ENCODE measurements at places on chromosomes 5 and 9.

DNA sequence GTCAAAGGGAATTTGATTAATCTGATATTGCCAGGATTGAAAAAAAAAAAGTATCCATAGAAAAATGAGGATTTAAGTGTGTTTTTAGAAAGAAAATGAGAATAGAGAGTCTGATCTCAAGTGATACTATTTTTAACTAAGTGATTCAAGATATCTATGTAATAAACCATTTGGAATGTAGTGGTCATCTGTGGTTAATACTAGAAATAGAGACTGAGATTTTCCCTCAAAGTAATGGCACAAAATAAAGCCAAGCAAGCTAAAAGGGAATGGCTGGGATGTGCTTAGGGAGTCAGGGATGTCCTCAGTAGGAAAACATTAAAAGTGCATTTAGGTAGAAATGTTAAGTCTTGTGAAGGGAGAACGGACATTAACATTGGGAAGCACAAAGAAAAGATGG lies 90.6 kb downstream of the FBXO4 start:
- no peak for DNase-seq

DNA sequence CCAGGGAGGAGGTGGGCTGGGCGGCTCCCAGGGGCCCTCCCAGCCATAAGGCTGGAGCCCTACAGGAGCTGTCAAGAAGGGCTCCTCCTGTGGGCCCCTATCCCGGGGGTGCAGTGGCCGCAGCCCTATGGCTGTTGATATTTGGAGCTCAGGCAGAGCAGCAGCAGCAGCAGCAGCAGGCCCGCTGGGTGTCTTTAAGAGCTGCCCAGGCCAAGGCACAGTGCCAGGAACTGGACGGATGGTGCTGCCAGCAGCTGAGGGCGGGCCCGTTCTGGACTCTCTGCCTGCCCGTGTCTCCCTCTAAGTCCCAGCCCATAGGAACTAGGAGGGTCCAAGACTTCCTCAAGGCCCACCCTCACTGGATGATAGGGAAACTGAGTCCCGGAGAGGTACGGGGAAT lies 3.6 kb downstream of the AK1 start:
- no peak for DNase-seq

DNA sequence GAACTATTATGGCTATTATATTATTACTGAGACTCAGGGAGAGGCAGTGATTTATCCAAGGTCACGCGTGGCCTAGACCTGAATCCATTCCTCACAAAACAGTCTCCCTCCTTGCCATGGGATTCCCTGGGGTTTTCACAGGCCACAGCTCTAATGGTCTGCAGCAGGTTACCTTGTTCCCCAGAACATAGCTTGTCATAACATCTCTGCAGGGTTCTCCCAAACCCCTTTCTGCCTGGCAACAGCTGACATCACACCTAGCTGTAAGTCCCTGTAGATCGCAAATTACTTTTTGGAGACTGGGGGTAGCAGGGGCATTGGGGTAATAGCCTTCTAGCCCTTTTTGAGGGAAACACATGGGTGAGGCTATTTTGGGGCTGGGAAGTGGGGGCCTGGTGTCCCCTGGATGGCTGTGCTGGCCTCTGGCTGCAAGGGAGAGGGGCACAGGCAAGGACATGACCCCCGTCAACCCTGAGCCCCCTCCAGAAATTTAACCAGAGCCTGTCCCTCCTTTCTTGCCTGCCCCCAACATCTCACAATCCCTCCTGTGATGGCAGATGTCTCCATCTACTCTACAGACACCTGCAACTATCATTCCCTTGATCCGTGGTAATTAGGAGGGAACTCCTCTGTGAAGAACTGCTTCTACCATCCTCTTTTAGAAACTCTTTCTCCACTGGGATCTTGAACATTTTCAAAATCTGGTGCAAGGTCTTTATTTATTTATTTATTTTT lies 1.3 kb downstream of the CD74 start:
- peak; percentile 81 for DNase-seq

DNA sequence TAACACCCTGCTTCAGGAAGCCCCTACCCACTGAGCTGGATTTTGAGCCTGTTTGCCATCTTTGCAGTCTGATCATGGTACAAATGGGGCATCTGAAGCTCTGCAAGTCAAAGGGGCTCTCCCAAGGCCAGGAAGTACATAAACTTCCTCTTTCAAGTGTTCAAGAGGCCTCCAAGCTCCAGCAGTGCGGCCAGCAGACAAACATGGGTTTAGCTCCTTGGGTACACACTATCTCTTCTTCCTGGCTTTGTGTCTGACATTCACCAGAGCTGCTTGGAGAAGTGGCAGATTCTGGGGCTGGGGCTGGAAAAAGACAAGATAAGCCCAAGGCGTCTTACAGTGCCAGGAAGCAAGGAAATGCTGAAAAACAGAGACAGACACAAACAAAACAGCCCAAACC lies 34.1 kb downstream of the LAMC3 start:
- DNase-seq, result no peak

DNA sequence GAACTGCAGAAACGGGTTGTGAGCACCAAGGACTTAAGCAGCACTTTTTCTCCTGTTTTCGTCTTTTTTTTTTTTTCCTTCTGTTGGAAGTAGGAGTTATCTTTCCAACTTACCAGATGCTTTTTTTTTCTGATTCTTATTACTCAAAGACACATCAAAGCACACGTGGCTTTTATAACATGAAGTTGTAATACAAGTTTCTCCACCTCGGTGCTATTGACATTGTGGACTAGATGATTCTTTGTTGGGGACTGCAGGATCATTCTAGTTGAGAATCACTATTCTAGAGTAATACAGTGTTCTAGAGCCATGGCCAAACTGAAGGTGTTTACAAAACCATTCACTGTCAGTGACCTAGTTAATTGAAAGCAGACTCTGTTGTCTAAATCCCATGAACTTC lies 51.5 kb downstream of the MYO10 start:
- no peak for DNase-seq

DNA sequence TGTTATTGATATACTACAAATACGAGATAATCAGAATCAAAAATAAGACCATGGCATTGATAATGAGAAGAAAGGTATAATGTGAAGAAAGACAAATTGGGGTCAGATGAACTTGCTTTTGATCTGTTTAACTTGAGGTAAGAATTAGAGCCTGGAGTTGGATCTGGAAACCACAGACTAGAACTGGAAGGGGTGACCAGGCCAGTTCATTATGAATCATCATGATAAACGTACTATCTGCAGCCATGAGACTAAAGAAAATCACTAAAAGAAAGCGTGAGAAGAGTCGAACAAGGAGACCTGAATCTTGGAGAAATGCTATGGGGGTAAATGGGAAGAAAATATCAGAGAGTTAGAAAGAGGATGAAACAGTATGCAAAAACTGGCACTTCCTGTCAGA lies 967.5 kb downstream of the NR2F1-AS1 start:
- no peak for DNase-seq

- DNase-seq, result no peak
Observed at GRCh38 chr5:179209359-179210150, 135.7 kb downstream of the ADAMTS2 start.

GRCh38 chr9:123796618-123797484 lies 133.1 kb downstream of the DENND1A start:
- DNase-seq, result no peak

GRCh38 chr9:13941714-13942113 lies 372.2 kb downstream of the NFIB start:
- no peak for DNase-seq

GRCh38 chr9:35935755-35936509 lies 22.0 kb downstream of the OR2S2 start:
- no peak for DNase-seq

GRCh38 chr9:7173139-7173538 lies 415.4 kb downstream of the KDM4C start:
- no peak for DNase-seq

DNA sequence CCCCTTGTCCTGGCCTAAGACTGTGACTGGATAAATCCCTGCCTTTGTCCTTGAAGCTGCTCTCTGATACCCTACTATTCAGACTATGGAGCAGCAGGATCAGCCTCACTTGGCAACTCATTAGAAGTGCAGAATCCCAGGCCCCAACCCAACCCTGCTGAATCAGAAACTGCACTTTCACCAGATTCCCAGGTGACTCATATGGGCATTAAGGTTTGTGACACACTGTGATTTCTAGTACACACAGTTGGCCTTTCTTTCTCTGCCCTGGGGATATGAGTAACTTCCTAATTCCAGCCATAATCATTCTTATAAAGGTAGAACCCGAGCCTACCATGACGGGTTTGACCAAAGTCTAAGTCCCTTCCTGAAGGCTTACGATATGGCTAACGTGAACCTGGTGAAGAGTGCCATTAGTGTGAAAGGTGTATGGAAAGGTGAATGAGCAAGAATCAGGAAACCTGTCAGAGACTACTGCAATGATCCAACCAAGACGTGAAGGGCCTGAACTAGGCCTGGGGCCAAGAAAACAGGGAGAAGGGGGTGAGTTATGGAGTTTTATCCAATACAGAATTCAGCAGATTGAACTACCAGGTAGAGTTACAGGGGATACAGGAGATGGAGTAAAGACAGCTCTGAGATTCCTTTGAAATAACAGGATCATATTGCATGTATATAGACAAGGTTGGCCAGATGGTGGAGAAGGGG lies 533.0 kb downstream of the BNC2 start:
- DNase-seq, result no peak

DNA sequence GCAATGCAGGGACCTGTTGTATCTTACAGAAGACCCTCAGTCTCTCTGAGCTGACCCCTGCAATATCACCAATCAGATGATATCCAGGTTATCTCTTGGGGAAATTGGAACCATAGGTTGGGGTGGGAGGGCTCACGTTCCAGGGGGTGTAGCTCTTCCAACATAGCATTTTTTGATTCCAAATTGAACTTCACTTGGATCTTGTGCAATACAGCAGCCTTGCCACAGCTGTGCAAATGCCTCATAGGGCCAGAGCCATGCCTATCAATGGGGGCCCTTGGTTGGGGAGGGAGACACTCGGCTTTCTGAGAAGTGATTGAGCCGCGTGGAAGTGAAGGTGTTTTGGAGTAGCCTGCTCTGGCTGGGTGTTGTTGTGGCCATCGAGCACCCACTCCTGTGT lies 117.2 kb upstream of the PITX1 start:
- DNase-seq, result no peak

DNA sequence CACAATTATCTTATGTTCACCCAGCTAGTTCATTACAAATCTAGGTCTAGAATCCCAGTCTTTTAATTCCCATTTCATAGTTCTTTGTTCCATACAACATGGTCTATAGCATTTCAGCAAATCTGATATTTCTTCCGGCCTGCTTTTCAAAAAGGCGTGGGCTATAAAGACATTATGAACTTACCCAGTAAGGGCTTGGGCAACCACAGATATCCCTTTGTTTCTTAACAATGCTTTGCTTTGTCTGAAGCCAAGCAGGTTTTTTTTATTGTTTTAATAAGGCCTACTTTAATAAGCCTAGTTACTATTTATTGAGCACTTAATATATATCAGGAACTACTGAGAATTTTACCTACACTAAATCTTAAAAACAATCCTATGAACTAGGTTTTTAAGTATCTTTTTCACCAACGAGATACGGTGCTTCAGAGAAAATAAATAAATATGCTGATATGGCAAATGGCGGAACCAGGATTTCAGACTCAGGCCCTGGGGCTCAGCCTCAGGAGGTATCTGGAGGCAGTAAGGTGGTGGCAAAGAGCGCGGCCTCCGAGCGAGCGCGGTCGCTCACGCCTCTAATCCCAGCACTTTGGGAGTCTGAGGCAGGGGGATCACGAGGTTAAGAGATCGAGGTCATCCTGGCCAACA lies 29.7 kb downstream of the PCA3 start:
- DNase-seq, result no peak

DNA sequence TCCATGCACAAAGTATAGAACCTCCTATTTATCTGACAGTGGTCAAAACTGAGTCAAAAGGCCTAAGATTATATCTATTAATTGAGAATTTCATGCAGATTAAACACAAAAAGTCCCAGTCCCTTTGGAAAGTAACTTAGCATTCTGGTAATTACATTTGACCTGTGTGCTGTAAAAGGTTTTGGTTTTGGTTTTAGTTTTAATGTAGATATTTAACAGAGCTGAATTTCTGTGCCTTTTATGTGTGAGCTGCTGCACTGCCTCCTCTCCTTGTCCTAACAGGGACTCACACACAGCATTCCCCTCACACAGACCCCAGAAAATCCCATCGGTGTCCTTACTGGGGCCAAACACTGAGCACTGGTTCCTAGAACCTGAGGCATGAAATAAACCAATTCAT lies 31.0 kb upstream of the FSD1L start:
- no peak for DNase-seq

DNA sequence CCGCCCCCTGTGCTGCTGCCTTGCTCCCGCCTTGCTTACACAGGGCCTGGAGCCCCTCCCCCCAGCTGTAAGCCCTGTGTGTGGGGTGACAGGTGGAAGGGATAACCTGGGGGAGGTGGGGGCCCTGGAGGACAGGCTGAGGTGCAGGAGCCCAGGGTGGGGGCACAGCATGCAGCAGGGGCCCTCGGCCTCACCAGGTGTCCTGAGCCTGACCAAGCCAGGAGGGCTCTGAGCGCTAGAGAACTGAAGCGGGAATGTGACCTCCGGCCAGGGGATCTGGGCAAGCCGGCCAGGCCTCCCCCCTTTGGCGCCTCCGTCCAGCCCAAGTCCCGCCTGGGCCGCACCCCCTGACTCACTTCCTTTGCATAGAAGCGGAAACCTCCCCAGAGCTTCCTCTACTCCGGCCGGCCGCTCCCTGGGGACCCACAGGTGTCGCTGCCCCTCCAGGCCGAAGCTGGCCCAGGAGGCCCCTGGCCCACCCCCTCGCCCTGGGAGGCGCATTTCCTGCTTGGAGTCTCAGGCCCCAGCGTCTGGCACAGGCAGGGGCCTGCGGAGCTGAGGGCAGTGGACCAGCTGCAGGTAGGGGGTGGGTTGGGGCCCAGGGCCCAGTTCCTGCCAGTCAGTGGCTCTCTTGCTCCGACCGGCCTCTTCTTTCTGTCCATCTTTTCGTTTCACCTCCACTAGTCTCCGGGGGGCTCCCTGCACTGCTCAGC lies at the start of gene TOR4A:
TOR4A (plus strand) TSS at position 398 of the 713 bp plus-strand sequence. CDS start 964 bp downstream, outside the sequence.
- DNase-seq, result peak; percentile 69

DNA sequence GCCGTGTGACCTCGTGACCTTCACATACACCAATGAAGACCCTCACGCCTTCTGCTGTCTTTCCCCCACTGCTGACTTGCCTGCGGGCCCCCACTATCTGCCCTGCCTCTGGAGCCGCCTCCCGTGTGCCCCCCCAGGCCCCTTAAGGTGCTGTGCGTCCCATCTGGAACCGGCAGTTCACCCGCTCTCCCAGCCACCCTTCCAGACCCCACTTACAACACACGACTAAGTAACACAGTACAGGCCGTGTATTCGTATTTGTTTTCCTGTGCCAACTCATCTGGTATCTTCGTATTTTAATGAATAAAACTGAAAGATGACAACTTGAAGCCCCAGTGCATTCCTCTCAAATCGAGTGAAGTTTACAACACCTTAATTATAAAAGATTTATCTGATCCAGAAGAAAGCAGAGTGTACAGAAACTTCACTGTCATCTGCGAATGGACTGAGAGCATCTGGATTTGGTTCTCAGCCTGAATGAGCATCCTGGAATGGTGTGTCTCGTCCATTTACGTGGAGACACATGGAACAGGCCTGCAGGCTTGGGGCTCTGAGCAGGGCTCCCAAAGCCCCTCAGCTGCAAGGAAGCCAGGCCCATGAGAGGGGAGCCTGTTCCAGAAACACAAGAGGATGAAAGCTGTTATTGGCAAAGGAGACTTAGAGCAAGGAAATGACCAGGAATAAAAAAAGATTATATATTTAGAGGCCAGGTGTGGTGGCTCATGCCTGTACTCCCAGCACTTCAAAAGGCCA lies 21.9 kb upstream of the TERT start:
- DNase-seq, result no peak

All from CD4-positive, alpha-beta T cell treated with Interleukin-15 for 1 hour (primary cell).